ENCODE measurements at places on chromosomes 1 and 21. TPM values are rescaled to one million over a fixed set of nuclear protein-coding genes. Genes with fewer than 3 reads are reported as not detected.

The BATF3 gene
- total RNA-seq, result 36.0 TPM

The LMX1A gene
- not detected for total RNA-seq

The SYT14 gene
- 0.10 TPM for total RNA-seq

The POLR3C gene
- 38.1 TPM for total RNA-seq

The C1orf167 gene
- not detected for total RNA-seq

The POLR3GL gene
- total RNA-seq, result 10.8 TPM

The MAP3K6 gene
- 15.2 TPM for total RNA-seq

The CAMK1G gene
- total RNA-seq, result 0.20 TPM

The RNU1-2 gene
- not detected for total RNA-seq

The FALEC gene
- not detected for total RNA-seq

The CACNA1S gene
- total RNA-seq, result not detected

The S100A14 gene
- total RNA-seq, result 0.24 TPM

The TUT4 gene
- total RNA-seq, result 23.6 TPM

The GSTM1 gene
- total RNA-seq, result not detected

Measured in A549 treated with Mapracorat at 1 μM for 4 hours (cell line).